Right cardiac atrium (tissue), 5 donors: ENCODE measurements at places on chromosomes 13 and 19.

DNA sequence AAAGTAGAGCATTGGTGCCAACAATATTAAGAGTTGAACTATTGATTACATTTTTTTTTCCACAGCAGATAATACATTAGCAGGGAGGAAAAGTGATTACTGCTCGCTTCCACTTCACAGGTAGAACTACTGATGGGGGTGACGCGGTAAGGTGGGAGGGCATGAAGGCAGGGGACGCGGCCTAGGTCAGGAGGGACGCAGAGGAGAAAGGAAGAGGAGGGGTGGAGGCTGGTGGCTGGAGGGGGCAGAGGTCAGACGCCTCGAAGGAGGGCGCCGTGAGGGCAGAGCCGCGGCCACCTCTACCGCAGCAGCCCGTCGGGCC lies 287 bp upstream of the B3GLCT start:
- DNase-seq, result no peak

DNA sequence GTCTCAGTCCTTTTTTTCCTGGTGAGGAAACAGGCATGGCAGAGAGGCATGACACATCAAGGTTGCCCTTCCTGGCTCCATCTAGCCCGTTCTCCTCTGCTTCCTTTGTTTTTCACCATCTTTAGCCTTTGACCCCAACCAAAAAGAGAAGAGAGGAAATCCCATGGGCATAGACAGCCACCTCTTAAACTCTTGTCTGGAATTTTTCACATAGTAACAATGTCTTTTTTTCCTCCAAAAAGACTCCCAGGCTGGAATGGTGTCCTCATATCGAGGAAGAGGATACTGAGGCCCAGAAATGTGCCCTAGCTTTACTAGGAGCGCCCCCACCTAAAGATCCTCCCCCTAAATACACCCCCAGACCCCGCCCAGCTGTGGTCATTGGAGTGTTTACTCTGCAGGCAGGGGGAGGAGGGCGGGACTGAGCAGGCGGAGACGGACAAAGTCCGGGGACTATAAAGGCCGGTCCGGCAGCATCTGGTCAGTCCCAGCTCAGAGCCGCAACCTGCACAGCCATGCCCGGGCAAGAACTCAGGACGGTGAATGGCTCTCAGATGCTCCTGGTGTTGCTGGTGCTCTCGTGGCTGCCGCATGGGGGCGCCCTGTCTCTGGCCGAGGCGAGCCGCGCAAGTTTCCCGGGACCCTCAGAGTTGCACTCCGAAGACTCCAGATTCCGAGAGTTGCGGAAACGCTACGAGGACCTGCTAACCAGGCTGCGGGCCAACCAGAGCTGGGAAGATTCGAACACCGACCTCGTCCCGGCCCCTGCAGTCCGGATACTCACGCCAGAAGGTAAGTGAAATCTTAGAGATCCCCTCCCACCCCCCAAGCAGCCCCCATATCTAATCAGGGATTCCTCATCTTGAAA lies at the start of gene GDF15:
Gene GDF15, plus strand, starts transcription at position 484 of the 868 bp plus-strand sequence. Its CDS starts 32 bp downstream, at position 516.
- peak; percentile 78 for DNase-seq

DNA sequence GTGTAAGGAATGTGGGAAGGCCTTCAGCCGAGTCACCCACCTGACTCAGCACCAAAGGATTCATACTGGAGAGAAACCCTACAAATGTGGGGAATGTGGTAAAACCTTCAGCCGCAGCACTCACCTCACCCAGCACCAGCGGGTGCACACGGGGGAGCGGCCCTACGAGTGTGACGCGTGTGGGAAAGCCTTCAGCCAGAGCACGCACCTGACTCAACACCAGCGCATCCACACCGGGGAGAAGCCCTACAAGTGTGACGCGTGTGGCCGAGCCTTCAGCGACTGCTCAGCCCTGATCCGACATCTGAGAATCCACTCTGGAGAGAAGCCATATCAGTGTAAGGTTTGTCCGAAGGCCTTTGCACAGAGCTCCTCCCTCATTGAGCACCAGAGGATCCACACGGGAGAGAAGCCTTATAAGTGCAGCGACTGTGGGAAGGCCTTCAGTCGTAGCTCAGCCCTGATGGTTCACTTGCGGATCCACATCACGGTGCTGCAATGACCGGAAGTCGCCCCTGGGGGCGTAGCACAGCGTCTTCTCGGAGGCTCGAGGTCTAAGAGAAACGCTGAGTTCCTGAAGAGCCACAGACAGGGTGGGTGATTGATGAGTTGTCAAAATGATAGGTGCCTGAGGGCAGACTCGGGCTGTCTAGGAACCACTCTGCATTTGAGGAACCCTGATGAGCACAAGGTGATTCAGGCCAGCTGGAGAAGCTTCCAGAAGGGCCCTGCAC lies 12.2 kb downstream of the ZSCAN22 start:
- DNase-seq, result no peak

- peak; percentile 96 for DNase-seq
Measured at GRCh38 chr19:6066661-6067646, 43.3 kb downstream of the RFX2 start.

DNA sequence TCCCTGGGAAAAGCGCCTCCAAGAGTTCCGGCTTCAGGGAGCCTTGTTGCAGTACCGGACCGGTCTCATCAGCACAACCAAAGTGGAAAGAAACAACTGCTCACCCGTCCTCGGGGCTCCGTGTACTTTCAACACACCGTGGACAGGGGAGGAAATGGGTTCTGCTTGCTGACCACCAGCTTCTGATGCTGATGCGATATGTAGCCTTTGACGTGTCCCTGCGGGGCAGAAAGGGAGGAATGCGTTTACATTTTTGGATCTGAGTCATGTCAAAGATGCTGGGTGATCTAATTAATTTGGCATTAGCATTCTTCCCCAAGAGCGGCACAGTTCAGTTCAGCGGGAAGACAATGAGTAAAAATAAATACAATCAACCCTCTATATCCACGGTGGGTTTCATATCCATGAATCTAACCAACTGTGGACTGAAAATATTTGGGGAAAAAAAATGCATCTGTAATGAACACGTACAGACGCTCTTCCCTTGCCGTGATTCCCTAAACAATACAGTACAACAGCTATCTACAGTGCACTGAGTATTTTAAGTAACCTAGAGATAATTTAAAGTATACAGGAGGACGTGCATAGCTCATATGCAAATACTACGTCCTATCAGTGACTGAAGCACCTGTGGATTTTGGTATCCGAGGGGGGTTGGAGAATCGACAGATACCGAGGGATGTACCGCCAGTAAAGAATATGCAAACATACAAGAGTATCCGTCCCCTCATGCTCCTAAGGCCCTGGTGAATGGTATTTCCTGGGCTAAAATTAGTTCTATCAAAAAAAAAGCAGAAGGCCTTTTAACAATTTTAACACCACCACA lies 19.8 kb downstream of the PROZ start:
- DNase-seq, result no peak

DNA sequence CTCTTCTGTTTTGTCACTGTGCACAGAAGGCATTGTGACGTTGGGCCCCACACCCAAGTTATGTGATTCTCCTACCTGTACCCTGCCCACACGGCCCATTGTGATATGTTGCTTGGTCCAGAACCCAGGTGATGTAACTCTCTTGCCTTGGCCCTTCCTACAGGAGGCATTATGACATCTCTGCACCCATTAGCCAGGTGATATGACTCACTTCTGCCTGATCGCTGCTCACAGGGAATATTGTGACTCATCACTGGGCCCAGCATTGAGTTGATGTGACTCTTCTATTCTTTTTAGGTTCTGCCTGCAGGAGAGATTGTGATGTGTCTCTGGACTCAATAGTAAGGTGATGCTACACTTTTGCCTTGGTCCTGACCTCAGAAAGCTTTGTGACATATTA lies 65.4 kb upstream of the ZNF91 start:
- no peak for DNase-seq
